Stimulated activated CD4-positive, alpha-beta T cell treated with anti-CD3 and anti-CD28 coated beads, Interleukin-15, amount 100 ng/mL, for 48 hours (primary cell): ENCODE measurements at places on chromosomes 5 and 9.
A peak's percentile ranks its signal among the peaks of the same experiment; 100 is the strongest.

DNA sequence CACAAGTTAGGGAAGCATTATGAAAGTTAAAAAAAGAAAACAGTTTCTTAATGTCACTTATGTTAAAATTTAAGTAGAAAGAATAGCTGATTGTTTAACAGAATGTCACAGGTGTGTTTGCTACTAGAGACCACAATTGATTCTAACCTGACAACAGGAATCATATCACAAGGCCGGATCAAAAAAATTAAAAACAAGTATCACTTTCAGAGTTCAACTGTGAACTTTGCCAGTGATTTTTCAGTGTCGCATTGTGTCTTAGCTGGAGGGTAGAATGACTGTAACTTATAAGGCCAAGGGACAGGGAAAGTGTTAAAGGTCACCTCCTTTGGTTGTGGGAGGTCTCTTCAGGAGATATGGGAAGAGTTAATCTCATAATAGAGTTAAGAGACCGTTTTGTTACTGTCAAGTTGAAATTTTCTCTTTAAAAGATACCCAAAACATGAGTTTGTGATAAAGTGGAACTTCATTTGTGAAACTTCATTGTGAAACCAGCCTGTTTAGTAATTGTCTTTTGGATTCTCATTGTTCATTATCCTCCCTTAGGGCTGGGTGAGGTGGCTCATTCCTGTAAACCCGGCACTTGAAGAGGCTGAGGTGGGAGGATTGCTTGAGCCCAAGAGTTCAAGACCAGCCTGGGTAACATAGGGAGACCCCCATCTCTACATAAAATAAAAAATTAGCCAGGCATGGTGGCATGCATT lies 40.9 kb downstream of the CPEB4 start:
- no peak for DNase-seq

GRCh38 chr9:92003308-92004044 lies 53.4 kb upstream of the ROR2 start:
- DNase-seq: no peak

- no peak for DNase-seq
These were observed 283.4 kb downstream of the NFIB start for GRCh38 chr9:14030375-14031059.

GRCh38 chr9:27888661-27889295 lies 315.5 kb upstream of the C9orf72 start:
- peak; percentile 33 for DNase-seq

DNA sequence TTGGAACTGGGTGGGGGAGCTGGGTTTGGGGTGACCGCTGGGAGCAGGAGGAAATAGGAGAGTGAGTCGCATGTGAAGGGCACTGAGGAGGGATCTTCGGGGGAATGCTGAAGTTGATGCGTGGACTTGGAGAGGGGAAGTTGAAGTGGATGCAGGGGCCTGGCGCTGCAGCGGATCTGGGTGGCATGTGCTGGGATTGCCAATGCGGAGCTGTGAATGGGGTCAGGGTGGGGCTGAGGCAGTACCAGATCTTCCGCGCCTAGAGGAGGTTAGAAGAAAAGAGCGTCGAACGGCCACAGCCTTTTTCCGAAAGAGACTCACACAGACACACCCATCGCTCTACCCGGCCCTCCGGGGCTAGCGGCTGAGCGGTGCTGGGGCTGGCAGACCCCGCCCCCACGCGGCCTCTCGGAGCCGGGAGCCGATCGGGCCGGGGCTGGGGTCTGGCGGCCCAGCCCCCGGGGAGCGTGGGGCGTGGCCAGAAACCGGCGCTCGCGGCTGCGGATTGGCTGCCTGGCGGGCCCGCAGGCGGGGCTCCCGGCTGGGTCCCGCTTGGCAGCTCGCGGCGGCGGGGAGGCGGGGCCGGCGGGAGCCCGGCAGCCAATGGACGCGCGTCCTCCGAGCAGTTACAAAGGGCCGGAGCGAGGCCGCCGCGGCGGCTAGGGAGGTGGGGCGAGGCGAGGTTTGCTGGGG lies at the start of gene TGFBR1:
Gene TGFBR1 (plus strand): TSS at position 655 of the 693 bp plus-strand sequence. CDS start 93 bp downstream, outside the sequence.
- DNase-seq: peak; percentile 87

- DNase-seq: no peak
These were observed 26.9 kb downstream of the PRLR start for GRCh38 chr5:35203403-35203802.

DNA sequence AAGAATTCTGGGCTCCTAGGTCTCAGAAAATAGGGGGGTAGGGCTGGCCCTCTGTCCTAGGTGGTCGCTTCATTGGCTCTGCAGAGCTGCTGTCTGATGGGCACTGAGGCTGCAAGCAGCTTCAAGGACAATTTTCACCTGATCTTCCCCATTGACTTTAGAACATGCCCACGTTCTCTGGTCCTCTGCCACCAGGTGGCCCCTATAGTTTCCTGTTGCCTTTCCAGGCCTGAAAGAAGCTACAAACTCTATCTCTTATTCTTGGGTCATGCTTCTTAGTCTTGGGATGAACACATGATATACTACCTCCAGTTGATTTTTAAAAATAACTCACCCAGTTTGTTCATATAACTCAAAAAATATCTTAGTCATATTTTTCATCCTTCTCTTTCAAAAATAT lies 26.3 kb downstream of the SPZ1 start:
- DNase-seq: peak; percentile 7

DNA sequence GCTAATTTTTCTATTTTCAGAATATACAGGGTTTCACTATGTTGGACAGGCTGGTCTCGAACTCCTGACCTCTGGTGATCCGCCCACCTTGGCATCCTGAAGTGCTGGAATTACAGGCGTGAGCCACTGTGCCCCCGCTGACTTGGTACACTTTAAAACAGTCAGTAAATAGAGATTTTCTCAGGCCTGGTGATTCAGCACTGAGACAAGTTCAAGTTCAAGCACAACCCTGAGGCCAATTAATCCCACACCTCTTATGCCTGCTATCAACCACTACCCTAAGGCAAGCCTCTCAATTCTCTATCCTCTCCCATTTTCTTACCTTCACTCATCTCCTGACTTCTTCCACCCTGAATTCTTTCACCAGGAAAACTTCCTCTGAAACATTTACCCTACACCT lies 18.9 kb downstream of the MUSK start:
- DNase-seq: no peak
